ENCODE measurements at places on chromosomes 2 and 18. TPM values are rescaled to one million over a fixed set of nuclear protein-coding genes. Genes with fewer than 3 reads are reported as not detected.

The PDCD1 gene
- total RNA-seq, result not detected

The FAM124B gene
- 0.33 TPM for total RNA-seq

The GALNT5 gene
- 146 TPM for total RNA-seq

The UPP2 gene
- total RNA-seq, result not detected

The HOXD3 gene
- total RNA-seq, result 0.26 TPM

The CNGA3 gene
- total RNA-seq, result not detected

The INO80B gene
- 22.7 TPM for total RNA-seq

The LRP1B gene
- 0.03 TPM for total RNA-seq

The TUBA3D gene
- not detected for total RNA-seq

The CSRNP3 gene
- 1.4 TPM for total RNA-seq

The UGT1A9 gene
- total RNA-seq, result not detected

The FOXD4L1 gene
- 0.13 TPM for total RNA-seq

The INPP4A gene
- 36.6 TPM for total RNA-seq

The RAX gene
- not detected for total RNA-seq

The RASGRP3 gene
- total RNA-seq, result 3.0 TPM

The GREB1L gene
- total RNA-seq, result 1.0 TPM

The TCF7L1 gene
- total RNA-seq, result 5.1 TPM

The SERPINB4 gene
- not detected for total RNA-seq

The LYG2 gene
- total RNA-seq, result not detected

The SP3 gene
- total RNA-seq, result 84.3 TPM

The SCN7A gene
- not detected for total RNA-seq

All from smooth muscle cell of the pulmonary artery (primary cell).